Large intestine (tissue), 12 donors: ENCODE measurements at places on chromosomes 2 and 18. TPM values are rescaled to one million over a fixed set of nuclear protein-coding genes. Genes with fewer than 3 reads are reported as not detected.
A peak's percentile ranks its signal among the peaks of the same experiment; 100 is the strongest.

The GCG gene
- 83.8 TPM for polyA plus RNA-seq

The ZFAND2B gene
- polyA plus RNA-seq: 54.6 TPM

The PTMA gene
- 1,252 TPM for polyA plus RNA-seq

The ZNF892 gene
- 1.6 TPM for polyA plus RNA-seq

The MYO1B gene
- 37.9 TPM for polyA plus RNA-seq

The STPG4 gene
- polyA plus RNA-seq: 0.18 TPM

GRCh38 chr18:61710082-61710620, 182.7 kb downstream of the RNF152 start:
- peak; percentile 66 for DNase-seq
- H3K36me3 ChIP-seq: no peaks in the 10 kb centered on the region
- no peak overlapping the region for H3K4me3 ChIP-seq
- H3K4me1 ChIP-seq: peaks cover 30% of the 10 kb centered on the region
- H3K27me3 ChIP-seq: no peaks in the 10 kb centered on the region

DNA sequence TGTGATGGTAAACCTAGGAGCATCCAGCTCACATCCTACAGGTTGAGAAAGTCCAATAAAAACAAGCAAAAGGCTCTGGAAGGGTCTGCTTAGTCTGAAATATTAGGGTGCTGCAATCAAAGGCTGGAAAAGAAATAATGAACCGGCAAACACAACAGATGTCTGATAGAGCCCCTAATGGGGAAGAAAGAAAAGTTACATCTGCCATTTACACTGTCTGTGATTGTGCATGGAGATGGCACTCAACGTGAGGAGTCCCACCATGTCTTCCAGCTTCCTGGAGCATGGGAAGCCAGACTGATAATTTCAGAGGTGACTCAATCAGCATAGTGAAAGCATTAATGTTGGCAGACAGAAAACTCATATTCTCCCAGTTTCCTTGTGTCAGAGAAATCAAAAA, 307.8 kb downstream of the EPHA4 start:
- no peaks in the 10 kb centered on the region for H3K4me1 ChIP-seq
- H3K36me3 ChIP-seq: no peaks in the 10 kb centered on the region
- no peak for DNase-seq
- no peaks in the 10 kb centered on the region for H3K27me3 ChIP-seq
- H3K4me3 ChIP-seq: no peak overlapping the region
- H3K27ac ChIP-seq: no peak overlapping the region

DNA sequence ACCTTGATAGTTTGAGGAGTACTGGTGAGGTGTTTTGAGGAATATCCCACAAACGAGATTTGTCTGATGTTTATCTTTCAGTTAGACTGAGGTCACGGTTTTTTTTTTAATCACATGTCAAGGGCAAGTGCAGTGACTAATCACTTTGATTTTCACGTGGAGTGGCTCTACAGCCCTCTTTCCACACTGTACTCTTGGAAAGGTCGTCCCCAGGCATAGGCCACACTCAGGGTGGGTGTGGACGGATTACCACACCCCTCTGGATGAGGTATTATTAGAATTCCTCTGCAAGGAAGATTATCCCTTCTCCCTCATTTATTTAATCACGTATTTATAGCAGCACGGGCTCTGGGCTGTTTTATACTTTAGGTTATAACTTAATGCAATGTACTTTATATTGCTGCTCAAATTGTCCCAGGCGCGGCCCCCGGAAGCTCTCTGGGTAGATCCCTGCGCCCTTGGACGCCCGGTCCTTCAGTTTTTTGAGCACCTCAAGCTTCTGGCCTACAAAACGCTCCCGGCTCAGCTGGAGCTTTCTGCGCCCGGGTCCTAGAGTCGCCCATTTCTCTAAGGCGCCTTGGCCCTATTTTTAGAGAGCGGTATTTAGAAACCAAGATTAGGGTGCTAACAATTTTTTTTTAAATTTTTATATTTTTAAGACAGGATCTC, 515 bp upstream of the PLEKHB2 start:
- H3K27me3 ChIP-seq: no peaks in the 10 kb centered on the region
- peaks cover 13% of the 10 kb centered on the region for H3K4me1 ChIP-seq
- H3K4me3 ChIP-seq: peak overlapping the region; percentile 96
- no peaks in the 10 kb centered on the region for H3K36me3 ChIP-seq
- peak; percentile 88 for DNase-seq

DNA sequence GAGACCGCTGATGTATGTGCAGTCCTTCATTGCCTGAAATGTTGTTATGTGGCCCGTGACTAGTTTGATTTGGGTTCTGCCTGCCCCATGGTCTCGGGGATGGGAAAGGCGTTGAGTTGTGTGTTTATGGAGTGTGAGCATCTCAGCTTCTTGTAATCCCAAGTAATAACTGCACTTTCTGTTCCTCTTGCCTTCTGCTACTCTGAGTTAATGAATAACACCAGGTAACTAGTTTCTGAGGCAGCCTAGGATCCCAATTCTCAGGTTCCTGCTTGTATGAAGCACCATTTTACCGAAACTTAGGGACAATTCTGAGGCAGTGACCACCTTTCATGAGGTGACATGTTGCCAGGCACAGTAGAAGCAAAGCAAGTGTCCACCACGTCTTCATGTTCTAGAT, 170.0 kb downstream of the ALK start:
- H3K4me3 ChIP-seq: no peak overlapping the region
- H3K27ac ChIP-seq: no peak overlapping the region
- no peak for DNase-seq
- no peaks in the 10 kb centered on the region for H3K4me1 ChIP-seq

GRCh38 chr2:224219781-224220180, 180.7 kb upstream of the SERPINE2 start:
- no peak overlapping the region for H3K4me3 ChIP-seq
- H3K27ac ChIP-seq: no peak overlapping the region
- H3K36me3 ChIP-seq: no peaks in the 10 kb centered on the region
- no peak for DNase-seq
- H3K27me3 ChIP-seq: no peaks in the 10 kb centered on the region

GRCh38 chr2:16092861-16093638, 152.7 kb downstream of the MYCN start:
- peak overlapping the region; percentile 84 for H3K27ac ChIP-seq
- H3K4me3 ChIP-seq: no peak overlapping the region
- no peaks in the 10 kb centered on the region for H3K36me3 ChIP-seq
- no peaks in the 10 kb centered on the region for H3K27me3 ChIP-seq
- peaks cover 47% of the 10 kb centered on the region for H3K4me1 ChIP-seq
- DNase-seq: no peak

DNA sequence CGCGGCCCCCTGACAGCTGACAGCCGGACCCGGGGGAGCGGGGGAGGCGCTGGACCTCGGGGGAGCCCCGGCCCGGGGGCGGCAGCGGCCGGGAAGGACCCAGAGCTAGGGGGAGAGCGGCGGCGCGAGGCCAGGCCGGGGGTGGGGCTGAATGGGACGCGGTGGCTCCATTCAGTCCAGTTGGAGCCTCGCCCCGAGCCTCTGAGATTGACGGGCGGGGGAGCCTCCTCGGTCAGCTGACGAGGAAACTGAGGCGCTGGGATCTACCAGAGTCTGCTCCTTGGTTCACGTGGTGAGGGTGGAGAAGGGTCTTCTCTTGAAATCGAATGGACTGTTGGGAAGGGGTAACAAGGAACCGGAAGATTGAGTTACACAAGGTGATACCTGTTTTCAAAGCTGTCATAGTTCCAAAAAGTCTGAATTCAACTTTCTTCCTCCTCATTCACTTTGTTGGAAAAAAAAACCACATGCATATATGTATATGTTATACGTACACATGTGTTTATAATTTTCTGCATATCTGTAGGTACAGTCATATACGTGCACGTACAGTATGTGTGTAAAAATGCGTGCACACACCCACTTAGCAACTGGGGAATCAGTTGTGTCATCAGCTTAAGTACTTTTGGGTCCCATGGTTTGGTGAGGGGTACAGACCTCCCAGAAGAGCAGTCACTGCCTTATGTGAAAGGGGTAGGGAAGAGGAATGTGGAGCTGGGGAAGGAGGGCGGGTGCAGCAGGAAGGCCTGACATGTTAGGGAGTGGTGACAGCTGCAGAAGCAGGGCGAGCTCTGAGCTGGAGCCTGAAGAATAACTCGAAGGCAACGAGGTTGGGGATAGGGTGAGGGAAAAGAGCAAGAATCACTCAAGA, 628 bp downstream of the PPP1R7 start:
- peaks cover 13% of the 10 kb centered on the region for H3K36me3 ChIP-seq
- H3K27ac ChIP-seq: no peak overlapping the region
- peak overlapping the region; percentile 69 for H3K4me3 ChIP-seq

DNA sequence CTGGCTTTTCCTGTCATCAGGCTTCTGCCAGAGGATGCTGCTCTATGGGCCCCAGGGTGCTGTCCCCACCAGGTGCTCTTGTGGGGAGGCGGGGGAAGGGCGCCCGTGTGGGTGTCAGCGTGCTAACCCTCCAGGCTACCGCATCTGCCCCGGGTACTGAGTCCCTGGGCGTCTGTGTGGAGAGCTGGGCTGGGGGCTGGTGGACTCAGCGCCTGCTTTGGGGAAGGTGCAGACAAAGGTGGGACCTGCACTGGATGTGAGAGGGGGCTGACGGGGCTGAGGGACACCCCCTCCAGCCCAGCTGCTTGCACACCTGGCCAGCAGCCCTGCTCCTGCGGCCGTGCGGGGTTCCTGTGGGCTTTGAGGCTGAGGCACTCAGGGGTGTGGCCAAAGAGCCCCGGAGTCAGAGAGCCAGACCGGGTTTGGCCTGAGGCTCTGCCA, 120.7 kb upstream of the PXDN start:
- no peak for DNase-seq
- H3K27ac ChIP-seq: no peak overlapping the region
- no peaks in the 10 kb centered on the region for H3K36me3 ChIP-seq
- no peak overlapping the region for H3K4me3 ChIP-seq
- H3K27me3 ChIP-seq: peaks cover 7% of the 10 kb centered on the region

- H3K36me3 ChIP-seq: no peaks in the 10 kb centered on the region
- peaks cover 18% of the 10 kb centered on the region for H3K4me1 ChIP-seq
- no peak overlapping the region for H3K27ac ChIP-seq
- H3K27me3 ChIP-seq: no peaks in the 10 kb centered on the region
Observed at GRCh38 chr2:190350371-190350770, 7.0 kb downstream of the INPP1 start.

DNA sequence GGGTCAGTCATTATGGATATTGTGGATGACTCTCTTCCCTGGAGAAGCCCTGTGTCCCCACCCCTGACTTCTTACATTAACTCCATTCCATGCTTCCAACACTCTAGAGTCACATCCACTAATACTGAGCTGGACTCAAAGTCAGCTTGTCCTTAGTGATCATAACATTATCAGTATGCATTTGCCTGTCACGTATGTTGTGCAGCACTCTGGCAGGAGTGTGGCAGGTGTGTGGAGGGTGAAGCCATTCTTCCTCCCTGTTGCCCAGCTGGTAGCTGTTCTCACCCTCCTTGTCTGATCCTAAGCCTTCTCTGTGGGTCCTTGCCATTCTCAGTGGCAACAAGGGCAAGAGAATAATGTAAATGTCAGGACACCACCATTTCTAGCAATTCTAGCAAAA, 334.1 kb upstream of the RAB6C start:
- no peaks in the 10 kb centered on the region for H3K27me3 ChIP-seq
- no peak overlapping the region for H3K27ac ChIP-seq
- H3K4me3 ChIP-seq: no peak overlapping the region
- no peaks in the 10 kb centered on the region for H3K4me1 ChIP-seq

- H3K4me3 ChIP-seq: no peak overlapping the region
- no peaks in the 10 kb centered on the region for H3K4me1 ChIP-seq
Observed at GRCh38 chr2:85678794-85679672, 11.0 kb upstream of the SFTPB start.

GRCh38 chr2:231017231-231017598, 20.1 kb upstream of the C2orf72 start:
- no peaks in the 10 kb centered on the region for H3K36me3 ChIP-seq
- H3K4me1 ChIP-seq: no peaks in the 10 kb centered on the region
- H3K4me3 ChIP-seq: no peak overlapping the region
- DNase-seq: no peak
- no peaks in the 10 kb centered on the region for H3K27me3 ChIP-seq

- H3K4me1 ChIP-seq: peaks cover 31% of the 10 kb centered on the region
- no peak for DNase-seq
- H3K4me3 ChIP-seq: no peak overlapping the region
- no peak overlapping the region for H3K27ac ChIP-seq
- H3K27me3 ChIP-seq: peaks cover 6% of the 10 kb centered on the region
Observed at GRCh38 chr2:120542911-120543527, 192.6 kb upstream of the GLI2 start.

DNA sequence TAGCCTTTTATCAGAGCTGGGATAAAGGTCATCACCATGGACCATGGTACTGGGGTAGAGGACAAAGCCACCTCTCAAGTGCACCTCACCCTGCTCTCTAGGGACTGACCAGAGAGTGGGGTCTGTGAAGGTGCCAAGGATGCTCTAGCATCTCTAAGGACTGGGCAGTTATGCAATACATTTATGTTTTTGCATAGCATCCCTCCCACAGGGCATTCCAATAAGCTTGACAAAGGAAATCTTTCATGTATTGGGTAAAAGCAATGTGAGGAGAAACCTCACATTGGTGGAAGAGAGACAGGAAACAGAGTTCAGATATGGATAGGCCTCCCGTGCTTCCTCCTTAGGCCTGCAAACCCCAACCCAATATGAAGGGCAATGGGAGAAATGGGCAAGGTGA, 31.6 kb downstream of the STK39 start:
- no peak overlapping the region for H3K4me3 ChIP-seq
- no peaks in the 10 kb centered on the region for H3K27me3 ChIP-seq
- DNase-seq: no peak
- H3K27ac ChIP-seq: no peak overlapping the region
- peaks cover 27% of the 10 kb centered on the region for H3K4me1 ChIP-seq
- no peaks in the 10 kb centered on the region for H3K36me3 ChIP-seq

DNA sequence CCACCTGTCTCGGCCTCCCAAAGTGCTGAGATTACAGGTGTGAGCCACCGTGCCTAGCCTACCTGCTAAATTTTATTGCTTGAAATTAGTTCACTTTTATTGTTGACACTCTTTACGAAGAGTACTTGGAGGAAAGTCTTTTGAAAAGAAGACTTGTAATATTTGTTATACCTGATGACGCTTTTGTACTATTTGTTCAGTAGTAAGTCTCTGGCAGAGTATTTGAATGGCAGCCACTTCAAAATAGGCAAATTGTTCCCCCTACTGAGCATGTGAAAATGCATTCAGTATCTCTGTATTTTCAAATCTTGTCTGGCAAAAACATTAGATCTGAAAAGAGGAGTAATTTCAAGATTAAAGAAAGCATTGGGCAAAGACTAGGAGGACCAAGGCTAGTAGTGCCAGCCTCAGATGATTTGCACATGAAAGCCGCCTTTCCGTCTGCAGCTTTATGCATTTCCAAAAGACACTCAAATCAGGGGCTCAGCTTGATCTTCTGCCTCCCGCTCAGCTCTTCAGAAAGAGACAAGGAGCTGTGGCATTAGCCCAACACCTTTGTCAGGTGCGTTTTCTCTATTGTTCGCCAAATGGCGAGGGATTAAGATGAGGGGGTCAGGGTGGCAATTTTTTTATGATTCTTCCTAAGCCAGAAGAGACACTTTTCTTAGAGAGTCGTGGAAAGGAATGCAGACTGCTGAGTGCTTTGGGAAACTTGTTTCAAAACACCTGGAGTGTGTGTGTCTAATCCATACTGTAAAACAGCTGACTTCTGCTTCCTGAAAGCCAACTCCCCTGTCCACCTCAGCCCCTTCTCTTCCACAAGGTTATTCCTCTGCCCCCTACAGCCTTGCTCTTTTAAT, 18.8 kb upstream of the FOXI3 start:
- no peak overlapping the region for H3K4me3 ChIP-seq
- no peaks in the 10 kb centered on the region for H3K4me1 ChIP-seq
- H3K27me3 ChIP-seq: peaks cover 3% of the 10 kb centered on the region
- no peaks in the 10 kb centered on the region for H3K36me3 ChIP-seq
